ENCODE measurements at places on chromosomes 6 and 20. TPM values are rescaled to one million over a fixed set of nuclear protein-coding genes. Genes with fewer than 3 reads are reported as not detected.

Gene SAPCD1
- total RNA-seq, result 0.51 TPM

Gene MYCT1
- total RNA-seq, result 1.8 TPM

Gene MOCS1
- total RNA-seq, result 13.8 TPM

GRCh38 chr6:126914172-126914571, 204.3 kb upstream of the RSPO3 start:
- DNase-seq, result no peak

- no peak for DNase-seq
These were observed 8.1 kb downstream of the TMEM151B start for GRCh38 chr6:44278315-44278714.

DNA sequence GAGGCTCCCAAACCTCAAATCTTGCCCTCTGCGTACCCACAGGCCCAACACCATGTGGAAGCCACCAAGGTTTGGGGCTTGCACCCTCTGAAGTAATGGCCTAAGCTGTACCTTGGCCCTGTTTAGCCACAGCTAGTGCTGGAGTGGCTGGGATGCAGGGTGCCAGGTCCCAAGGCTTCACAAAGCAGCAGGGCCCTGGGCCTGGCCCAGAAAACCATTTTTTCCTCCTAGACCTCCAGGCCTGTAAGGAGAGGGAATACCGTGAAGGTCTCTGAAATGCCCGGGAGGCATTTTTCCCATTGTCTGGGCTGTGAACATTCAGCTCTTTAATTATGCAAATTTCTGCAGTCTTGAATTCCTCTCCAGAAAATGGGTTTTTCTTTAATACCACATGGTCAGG, 223.7 kb upstream of the CCN2 start:
- DNase-seq, result no peak

DNA sequence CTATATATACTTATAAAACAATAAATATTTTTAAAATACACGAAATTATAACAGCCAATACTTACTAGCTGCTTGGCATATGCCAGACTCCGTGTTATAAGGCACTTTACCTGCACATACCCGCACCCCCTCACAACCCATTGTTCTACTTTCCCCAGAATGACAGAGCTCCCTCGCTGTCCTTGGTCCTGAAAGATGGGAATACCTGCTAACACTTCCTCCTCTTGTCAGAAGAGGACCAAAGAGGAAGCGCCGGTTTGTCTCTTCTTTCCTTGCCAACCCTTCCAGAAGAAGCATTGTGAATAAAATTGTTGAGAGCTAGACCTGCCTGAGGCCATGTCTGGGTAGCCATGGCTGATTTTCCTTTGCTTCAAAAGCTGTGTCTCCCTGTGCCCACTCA, 149.3 kb downstream of the PTPRT start:
- DNase-seq, result no peak

GRCh38 chr6:166489301-166490155, 97.0 kb downstream of the RAMACL start:
- DNase-seq, result no peak

GRCh38 chr20:14777591-14777990, 440.2 kb upstream of the FLRT3 start:
- no peak for DNase-seq

DNA sequence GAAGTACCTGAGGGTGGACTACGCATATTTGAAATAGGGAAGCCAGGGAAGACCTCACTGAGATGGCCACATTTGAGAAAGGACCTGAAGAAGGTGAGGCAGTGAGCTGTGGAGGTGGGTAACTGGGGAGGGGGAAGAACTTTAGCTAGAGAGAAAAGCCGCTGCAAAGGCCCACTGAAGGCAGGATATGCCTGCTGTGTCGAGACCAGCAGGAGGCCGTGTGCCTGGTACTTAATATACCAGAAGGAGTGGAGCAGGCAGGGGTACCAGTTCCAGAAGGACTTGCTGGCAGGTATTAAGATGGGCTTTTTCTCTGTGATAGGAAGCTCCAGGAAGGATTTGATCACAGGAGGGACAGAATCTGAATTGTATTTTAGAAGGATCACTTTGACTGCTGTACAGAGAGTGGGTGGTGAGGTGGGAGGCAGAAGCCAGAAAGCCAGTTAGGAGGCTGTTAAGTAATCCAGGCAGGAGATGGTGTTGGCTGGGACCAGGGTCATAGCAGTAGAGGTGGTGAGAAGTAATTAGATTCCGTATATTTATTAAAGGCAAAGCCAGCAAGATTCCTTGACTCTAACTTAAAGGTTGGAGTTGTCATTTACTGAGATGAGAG, 54.2 kb upstream of the FANCE start:
- no peak for DNase-seq

All from pancreas (tissue), 10 donors.